ENCODE measurements at places on chromosomes 7 and 10.

DNA sequence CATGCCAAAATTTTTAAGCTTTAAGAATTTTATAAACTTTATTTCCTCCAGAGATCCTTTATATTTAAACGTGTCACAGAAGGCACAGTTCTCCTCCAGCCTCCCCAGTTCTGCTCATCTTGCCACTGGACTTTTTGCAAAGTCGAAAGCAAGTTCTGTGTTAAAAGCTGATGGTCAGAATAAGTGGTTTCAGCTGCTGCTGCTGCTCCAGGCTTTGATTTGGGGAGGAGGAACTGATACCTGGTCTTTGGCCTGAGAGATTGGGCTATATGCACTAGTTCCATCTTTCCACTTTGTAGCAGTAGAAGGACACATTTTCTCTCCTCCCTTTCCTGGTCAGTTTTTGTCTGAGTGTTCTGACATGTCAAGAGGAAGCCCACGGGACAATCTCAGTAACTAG, 435.9 kb upstream of the PHF14 start:
- no peak for DNase-seq

- no peak for DNase-seq
Measured at GRCh38 chr7:74059681-74060588, 23.7 kb upstream of the LIMK1 start.

DNA sequence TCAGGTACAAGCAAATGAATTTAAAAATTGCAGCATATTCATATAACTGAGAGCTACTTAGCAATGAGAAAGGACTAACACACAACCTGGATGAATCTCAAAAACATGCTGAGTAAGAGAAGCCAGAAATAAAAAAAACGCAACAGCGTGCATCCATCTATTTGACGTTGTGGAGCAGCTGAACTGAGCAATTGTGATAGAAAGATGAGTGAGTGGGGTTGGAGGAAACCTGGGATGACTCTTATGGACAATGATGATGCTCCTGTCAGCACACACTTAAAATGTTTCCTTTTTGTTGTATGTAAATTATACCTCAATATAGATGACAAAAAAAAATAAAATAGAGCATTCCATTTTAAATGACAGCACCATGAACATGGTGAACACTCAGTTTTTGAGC, 36.0 kb upstream of the AKR1E2 start:
- DNase-seq = no peak

GRCh38 chr7:151028131-151028947, at the start of gene ABCB8:
Gene ABCB8, plus strand, starts transcription at chr7:151028450. Its CDS starts 66 bp downstream, at chr7:151028516.
- DNase-seq = peak; percentile 99

DNA sequence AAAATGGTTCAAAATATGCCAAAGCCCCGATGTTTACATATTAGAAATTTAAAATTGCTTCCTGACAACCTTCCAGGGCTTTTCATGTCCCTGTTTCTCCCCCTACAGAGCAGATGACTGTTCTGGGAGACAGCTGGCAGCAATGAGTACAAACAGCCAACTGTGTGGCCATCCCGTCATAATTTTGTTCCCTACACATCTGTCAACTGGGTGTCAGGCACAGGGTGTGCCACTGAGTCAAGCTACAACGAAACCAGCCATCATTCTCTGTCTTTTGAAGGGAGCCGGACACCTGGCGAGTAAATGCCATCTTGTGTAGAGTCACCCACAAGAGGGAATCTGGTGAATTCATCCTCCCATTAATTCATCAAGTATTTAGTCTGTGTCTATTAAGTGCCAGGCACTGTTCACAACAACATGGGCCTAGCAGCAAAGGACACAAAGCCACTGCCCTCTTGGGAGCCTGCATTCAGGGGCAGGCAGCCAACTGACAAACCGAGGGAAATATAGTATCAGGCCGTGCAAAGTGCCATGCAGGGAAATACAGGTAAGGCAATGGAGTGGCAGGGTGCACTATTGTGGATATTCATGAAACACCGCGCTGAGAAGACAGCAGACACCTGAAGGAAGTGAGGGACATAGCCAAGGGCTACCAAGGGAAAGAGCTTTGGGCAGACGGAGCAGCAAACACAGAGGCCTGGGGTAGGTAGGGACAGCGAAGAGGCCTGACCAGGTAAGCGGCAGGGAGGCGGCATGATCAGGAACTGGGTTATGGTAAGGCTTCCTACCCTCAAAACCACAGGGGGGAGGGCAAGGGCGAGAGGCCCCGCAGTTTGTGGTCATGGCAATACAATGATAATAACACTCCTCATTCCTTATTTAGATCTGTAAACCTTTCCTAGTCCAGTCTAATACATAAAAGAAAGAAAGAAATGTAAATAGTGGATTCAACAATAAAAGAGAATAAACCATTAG, 213.6 kb downstream of the FAM107B start:
- peak; percentile 64 for DNase-seq

- DNase-seq = no peak
Measured at GRCh38 chr7:122616951-122617350, 82.0 kb downstream of the RNF133 start.

DNA sequence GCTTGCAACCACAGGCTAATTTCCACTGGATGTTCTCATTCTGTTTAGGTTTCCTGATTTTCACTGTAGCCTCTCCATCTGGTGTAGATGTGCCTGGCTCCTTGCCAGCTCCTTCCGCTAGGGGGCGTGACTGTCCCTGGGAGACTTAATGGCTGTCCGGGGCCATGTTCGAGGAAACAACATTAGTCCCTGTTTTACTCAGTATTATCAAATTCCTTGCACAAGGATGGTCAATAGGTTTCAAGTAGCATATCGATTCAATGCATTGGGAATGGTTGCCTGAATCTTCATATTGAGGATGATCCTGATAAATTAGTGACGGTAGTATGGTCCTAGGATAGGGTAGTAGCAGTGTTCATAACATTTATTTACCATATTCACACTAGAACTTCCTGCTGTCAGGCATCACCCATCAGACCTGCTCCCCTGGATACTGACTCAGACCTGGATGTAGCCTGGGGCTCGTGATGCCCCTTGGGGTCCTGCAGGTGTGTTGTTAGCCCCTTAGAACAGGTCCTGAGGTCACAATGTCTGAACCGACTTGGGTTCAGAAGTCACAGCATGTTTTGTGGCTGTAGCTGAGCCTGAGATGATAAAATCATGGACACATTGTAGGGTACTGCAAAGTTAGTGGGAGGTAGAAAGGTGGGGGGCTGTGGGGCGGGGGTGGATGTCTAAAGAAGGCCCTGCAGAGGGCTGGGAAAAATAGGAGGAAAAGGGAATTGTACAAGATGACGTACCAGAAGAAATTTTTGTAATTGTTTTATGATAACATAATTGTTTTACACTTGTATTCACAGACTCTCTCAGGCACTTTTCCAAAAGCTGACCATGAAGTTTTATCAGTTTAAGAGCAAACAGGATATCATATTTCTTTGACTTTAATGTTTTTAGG, 8.9 kb upstream of the EXOC6 start:
- DNase-seq = peak; percentile 28

DNA sequence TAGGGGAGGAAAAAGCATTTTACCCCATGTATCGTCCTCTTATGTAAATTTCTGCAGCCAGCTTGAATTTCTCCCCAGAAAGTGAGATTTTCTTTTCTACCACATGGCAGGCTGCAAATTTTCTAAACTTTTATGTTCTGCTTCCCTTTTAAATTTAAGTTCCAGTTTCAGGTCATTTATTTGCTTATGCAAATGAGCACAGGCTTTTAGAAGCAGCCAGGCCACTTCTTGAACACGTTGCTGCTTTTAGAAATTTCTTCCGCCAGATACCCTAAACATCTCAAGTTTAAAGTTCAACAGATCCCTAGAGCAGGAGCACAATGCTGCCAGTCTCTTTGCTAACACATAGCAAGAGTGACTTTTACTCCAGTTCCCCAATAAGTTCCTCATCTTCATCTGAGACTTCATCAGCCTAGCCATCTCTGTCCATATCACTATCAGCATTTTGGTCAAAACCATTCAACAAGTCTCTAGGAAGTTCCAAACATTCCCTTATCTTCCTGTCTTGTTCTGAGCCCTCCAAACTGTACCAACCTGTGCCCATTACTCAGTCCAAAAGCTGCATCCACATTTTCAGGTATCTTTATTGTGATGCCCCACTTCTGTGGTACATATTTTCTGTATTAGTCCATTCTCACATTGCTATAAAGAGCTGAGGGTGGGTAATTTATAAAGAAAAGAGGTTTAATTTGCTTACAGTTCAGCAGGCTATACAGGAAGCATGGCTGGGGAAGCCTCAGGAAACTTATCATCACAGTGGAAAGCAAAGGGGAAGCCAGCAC, 16.3 kb downstream of the EZH2 start:
- DNase-seq = no peak

- DNase-seq = no peak
Measured at GRCh38 chr10:32909456-32909855, 48.6 kb downstream of the ITGB1 start.

GRCh38 chr7:151470711-151471110, 30.8 kb upstream of the CRYGN start:
- DNase-seq = no peak

- DNase-seq = no peak
Measured at GRCh38 chr10:61929555-61929954, 28.1 kb downstream of the ARID5B start.

GRCh38 chr7:135213831-135214230, 2.5 kb upstream of the WDR91 start:
- no peak for DNase-seq

- no peak for DNase-seq
Measured at GRCh38 chr7:1705856-1706255, 35.8 kb downstream of the ELFN1 start.

DNA sequence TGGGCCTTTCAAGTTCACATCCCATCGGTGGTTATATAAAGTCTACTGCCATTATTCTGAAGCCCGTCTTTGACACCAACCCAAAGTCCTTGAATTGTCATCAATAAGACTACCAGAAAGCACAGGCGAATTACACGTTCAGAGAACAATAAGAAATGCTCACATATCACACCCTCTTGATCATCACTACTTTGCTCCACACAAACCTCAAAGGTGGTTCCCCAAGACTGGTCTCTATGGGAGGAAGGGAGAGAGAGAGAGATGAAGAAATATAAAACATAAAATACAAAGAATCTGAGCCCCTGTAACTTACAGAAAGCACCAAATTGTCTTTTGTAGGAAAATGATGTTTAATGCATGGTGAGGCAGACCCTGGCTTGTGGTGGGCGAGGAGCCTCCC, 4.4 kb downstream of the HIPK2 start:
- no peak for DNase-seq

DNA sequence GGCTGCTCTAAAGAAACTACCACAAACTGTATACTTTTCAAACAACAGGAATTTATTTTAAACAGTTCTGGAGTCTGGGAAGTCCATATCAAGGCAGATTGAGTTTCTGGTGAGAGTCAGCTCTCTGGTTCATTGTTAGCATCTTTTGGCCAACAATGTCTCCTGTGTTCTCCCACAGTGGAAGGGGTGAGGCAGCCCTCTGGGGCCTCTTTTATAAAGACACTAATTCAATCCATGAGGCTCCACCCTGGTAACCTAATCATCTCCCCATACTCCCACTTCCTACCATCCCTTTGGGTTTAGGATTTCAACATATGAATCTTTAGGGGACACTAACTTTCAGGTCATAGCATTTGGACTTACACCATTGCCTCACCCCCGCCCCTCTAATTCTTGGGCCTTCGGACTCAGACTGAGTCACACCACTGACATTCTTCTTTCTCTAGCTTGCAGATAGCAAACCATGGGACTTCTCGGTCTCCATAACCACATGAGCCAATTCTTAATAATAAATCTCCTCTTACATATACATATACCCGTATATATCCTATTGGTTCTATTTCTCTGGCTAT, 64.3 kb upstream of the ANTXRL start:
- no peak for DNase-seq

DNA sequence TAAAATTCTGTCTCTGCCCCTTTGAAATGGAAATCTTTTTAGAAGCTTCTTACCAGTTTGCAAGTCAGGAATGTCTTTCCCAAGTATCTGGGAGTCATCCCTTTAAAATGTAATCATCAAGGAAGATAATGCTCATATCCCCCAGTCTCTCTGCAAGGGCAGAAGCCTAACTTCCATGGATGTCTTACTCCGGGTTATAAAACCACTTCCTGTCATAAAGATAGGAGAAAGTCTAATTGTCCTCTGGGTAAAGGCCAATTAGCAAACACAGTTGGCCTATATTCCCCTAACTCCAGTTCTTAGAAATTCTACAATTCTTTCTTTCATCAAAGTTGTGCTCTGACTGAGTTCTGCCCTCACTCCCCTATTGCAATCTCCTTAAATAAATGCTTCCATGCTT, 1631.5 kb upstream of the LRRTM3 start:
- no peak for DNase-seq

- no peak for DNase-seq
Measured at GRCh38 chr10:126569513-126570244, 100.8 kb downstream of the C10orf90 start.

- no peak for DNase-seq
Measured at GRCh38 chr10:74643596-74643975, 182.8 kb upstream of the KAT6B start.

- no peak for DNase-seq
Measured at GRCh38 chr10:64174666-64175255, 653.6 kb downstream of the REEP3 start.

GRCh38 chr10:64346389-64346788, 825.2 kb downstream of the REEP3 start:
- no peak for DNase-seq

GRCh38 chr10:95456516-95456915, 104.7 kb downstream of the SORBS1 start:
- DNase-seq = no peak

GRCh38 chr7:106891548-106892410, 26.7 kb downstream of the PIK3CG start:
- no peak for DNase-seq

- DNase-seq = peak; percentile 63
Measured at GRCh38 chr10:71708301-71708703, 11.3 kb downstream of the C10orf105 start.

DNA sequence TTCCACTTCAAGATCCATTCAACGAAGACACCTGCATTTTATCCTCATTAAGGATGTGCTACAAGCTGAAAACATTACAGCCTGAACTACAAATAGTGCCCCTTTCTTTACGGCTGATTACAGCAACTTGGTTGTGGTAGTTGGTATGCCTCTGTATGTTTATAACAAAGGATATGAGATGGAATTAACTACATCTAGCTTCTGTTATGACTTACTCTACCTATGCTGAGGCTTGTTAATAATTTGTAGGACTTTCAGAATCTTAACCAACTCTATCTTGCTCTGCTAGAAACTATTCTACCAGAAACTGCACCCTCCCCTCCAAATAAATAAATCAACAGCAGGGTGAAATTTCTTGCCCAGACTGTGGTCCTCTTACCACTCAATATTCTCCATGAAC, 448.1 kb downstream of the GRM8 start:
- DNase-seq = no peak

DNA sequence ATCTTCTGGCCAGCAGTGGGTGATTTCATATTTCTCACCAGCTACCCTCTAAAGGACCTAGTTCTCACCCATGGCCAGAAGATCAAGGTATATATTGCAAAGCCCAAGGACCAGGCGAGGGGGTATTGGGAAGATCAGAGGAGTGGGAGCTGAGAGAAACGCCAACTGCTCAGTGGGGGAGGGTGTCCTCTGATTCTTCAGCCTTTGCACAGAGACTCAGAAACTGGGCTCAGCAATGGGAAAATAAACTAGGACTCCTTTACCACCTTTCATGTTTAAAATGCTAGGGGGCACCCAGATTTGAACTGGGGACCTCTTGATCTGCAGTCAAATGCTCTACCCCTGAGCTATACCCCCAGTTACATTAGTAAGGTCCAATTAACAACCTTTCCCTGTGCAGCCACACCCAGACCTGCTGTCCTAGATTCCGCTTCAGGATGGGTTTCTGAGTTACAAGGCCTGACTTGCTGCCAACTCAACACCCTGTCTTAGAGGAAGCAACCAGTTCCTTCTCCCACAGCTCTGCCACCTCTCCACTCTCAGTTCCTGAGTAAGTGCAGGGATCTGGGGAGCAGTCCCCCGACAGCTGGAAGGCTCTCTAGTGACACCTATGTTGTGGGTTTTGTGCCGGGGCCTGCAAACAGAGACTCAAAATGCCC, 93.5 kb downstream of the ZNF783 start:
- DNase-seq = no peak
